ENCODE measurements at places on chromosomes 2 and 18.

DNA sequence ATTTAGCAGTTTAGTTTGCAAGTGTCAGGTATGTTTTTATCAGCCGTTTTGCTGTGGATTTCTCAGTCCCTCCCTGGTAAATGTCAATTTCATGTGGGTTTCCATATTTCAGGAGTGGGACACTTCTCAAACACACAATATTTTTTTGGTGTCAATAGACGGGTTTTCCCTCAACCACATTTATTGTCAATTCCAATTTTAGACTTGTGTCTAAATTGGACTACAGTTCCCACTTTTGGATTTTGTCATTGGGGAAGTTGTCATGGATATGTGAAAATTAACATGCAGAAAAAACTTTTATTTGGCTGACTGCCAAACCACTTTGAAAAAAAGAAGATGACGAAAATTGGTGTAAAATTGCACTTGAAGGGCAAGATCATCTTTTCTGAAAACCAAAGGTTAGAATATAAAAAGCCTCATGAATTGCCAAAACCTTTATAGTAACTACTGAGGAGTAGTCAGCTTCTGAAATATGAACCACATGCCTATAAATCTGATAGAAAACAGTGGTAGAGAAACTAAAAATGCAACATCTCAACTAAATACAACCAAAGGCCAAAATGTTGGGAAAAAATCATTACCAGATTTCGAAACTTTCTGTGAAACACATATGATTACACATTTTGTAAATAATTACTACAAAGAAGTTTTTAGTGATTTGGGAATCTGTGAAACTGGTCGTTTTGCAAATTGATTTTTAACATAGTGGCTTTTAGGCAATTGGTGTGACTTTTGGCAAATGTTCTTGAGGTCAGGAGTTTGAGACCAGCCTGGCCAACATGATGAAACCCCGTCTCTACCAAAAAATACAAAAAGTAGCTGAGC, 106.4 kb downstream of the BCL2L11 start:
- peak; percentile 80 for DNase-seq

GRCh38 chr2:153986488-153987229, 114.9 kb downstream of the GALNT13 start:
- no peak for DNase-seq

- no peak for DNase-seq
Observed at GRCh38 chr18:44912740-44913478, 232.2 kb downstream of the SETBP1 start.

DNA sequence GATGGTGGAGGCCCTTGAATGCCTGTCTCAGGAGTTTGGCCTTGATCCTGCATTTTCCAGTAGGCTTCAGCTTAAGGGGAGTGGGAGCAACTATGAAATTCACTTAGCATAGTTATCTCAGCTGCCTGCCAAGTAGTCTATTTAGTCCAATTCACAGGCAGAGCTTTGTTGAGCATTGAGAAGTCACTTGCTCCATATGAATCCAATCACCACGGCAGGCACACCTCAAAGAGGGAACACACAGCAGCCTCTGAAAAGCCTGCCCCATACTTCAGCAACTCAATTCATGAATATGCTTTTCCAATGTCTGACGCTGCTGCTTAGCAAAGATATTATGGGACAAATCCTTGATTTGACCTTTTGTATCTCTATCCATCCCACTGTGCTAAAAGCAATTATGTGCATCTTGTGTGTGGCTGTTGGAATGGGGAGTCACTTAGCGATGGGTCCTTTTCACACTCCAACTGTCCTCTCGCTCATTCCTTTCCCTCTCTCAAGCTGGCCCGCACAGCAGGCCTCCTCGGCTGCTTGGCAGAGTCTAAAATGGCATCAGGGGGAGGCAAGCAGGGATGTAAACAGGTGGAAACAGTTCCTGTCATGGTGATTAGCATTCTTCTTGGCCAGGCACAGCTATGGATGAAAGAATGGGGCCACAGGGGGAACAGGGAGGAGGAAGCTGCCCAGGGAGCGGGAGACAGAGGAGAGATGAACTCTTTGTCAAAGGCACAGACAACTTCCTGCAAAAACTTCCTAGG, 56.0 kb upstream of the LRPPRC start:
- no peak for DNase-seq

DNA sequence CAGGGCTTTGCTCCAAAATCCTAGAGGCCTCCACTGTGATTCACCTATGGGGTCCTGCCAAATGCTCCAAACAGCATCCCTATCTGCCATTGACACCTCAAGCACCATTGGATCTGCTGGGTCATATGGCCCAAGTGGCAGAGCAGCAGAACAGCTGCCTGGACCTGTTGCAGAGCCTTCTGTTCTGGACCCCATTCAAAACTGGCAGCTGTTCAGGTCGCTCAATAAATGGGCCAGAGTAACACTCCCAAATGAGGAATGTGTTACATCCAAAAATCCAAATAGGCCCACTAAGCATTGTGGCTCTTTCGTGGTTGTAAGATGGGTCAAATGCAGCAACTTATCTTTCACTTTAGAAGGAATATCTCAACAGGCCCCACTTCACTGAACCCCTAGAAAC, 783.6 kb downstream of the DCDC2C start:
- no peak for DNase-seq

- DNase-seq: no peak
Observed at GRCh38 chr18:32509111-32509510, 38.4 kb upstream of the GAREM1 start.

DNA sequence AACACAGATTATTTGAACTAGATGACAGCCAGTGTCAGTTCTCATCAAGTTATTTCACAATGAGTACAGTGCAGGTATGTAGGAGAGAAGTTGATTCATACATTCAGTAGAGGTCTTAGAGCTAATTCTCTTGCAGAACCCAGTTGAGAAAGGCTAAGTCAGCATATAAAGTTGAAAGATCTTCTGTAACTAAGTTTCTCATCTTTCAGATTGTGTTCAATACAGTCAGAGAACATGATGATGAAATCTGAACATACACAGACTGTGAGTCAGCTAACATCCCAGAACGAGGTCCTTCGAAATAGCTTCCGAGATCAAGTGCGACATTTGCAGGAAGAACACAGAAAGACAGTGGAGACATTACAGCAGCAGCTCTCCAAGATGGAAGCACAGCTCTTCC, 41.9 kb upstream of the LIMS1 start:
- DNase-seq: peak; percentile 31

DNA sequence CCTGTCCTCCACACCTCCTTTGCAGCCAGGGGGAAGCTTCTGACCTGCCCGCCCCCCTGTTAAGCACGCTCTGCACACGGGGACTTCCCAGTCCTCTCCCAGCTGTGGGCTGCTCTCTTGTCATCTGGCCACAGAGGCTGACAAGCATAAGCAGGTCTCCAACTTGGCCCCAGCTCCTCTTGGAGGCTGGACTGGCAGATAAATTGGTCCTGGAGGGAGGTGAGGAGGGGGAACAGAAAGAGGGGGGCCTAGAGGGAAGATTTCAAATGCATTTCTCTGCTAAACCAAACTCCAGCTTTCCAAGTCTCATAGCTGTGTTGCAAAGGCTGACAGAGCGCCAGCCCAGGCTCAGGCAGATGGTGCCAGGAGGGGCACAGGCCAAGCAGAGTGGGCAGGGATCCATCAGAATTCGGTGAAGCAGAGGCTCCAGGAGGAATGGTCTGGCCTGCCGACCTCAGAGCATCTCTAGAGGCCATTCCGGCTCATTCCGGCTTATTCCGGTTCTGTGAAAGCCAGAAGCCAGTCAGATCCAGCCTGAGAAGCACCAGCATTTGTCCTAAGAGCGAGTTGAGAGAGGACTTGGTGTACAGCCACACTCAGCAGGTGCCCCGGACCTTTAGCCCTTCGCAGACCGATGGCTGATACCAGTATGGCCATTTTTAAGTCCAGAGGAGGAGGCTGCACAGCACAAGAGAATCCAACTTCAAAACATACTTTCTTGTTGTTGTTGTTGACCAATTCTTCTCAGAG, 508.9 kb upstream of the MYT1L start:
- no peak for DNase-seq

DNA sequence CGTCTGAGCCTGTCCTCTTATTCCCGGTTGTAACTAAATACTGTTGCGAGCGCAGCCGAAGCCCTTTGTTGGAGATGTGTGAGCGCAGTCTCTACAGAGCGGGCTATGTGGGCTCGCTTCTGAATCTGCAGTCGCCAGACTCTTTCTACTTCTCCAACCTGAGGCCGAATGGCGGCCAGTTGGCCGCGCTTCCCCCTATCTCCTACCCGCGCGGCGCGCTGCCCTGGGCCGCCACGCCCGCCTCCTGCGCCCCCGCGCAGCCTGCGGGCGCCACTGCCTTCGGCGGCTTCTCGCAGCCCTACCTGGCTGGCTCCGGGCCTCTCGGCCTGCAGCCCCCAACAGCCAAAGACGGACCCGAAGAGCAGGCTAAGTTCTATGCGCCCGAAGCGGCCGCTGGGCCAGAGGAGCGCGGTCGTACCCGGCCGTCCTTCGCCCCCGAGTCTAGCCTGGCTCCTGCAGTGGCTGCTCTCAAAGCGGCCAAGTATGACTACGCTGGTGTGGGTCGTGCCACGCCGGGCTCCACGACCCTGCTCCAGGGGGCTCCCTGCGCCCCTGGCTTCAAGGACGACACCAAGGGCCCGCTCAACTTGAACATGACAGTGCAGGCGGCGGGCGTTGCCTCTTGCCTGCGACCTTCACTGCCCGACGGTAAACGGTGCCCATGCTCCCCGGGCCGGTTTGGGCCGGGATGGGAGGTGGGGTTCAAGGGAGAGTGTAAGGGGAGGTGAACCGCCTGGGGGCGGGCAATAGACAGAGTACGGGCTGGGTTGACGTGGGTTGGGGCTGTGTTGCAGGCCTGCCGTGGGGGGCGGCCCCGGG, at the start of gene HOXD12:
Gene HOXD12 (plus strand): TSS at position 68 of the 819 bp plus-strand sequence. CDS start 7 bp downstream, at position 75.
- no peak for DNase-seq

DNA sequence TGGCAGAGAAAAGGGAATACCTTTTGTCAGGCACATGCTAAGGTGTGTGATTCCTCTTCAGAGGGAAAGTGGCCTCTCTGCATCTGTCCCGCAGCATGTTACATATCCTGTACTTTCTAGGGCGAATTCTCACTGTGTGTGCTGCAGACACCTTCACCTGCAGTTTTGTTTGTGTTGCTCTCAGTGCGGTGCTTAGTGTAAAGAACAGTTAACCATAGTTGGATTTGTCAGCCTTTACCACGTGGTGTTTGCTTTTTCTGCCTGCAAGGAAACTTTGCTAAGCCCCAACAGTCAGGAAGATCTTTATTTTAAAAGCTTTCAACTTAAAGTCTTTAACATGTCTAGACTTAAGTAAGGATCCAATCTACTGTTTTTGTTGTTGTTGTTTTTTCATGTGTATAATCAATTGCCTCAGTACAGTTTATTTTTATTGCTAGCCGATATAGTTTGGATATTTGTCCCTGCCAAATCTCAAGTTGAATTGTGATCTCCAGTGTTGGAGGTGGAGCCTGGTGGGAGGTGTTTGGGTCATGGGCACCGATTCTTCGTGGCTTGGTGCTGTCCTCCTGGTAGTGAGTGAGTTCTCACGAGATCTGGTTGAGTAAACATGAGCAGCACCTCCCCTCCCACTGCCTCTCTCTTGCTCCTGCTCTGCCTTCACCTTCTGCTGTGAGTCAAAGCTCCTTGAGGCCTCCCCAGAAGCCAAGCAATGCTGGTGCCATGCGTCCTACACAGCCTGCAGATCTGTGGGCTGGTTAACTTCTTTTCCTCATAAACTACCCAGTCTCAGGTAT, 90.6 kb downstream of the SNTG2 start:
- DNase-seq: no peak

DNA sequence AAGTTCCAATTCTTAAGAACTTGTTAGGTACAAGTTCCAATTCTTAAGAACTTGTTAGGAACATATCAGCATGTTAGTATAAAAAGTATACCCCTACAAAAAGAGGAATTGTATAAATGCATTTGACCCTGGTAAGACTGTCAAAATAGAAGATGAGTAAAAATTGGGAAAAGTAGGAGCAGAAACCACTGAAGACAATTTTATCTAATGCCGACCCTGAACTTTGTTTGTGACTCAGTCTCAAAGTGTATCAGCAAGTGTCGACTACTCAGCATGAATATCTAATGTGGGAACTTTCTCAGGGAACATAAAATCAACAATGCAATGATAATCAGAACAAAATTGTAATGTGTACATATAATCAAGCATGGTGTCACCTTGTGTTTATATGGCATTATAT, 583 bp upstream of the CD226 start:
- DNase-seq: no peak

DNA sequence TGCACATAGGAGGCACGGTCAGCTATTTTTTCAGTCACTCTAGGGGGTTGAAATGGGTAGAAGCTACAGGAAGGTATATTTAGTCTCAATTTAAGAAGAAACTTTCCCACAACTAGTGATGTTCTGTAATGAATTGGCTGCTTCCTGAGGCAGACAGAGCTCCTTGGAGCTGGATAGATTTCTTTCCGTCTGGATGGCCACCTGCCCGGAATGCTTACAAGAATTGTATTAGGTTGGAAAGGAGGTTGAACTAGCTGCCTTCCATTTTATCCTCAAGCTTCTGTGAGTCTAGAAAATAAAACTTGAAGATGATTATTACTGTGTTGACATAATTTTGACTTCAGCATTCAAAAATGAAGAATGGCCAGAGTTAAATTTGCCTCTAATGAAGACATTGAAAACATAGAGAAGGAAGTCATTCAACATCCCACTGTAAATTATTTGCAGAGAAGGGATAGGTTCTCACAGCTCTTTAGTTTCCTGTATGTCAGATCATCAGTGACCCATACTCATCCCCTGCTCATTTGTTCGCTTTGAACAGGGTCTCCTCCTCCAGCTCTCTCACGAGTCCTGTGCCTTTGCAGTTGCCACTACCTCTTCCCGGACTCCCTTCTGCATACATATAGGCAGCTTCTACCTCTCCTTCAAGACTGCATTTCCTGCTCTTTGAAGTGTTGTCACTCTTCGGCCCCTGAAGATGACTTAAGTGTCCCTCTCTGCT, 88.8 kb downstream of the CRIM1 start:
- DNase-seq: no peak
